ENCODE measurements at places on chromosomes 5 and 9.

GRCh38 chr9:115353681-115354080 is 235.7 kb upstream of the TNC start:
- DNase-seq: no peak

GRCh38 chr5:360257-361027 is 38.9 kb downstream of the AHRR start:
- DNase-seq: no peak

- DNase-seq: no peak
Measured at GRCh38 chr5:32503261-32503660, 58.7 kb upstream of the ZFR start.

- DNase-seq: no peak
Measured at GRCh38 chr5:134132372-134133187, 18.1 kb downstream of the TCF7 start.

GRCh38 chr9:134937164-134937555 is 19.4 kb upstream of the FCN1 start:
- no peak for DNase-seq

GRCh38 chr5:3843706-3844105 is 248.1 kb downstream of the IRX1 start:
- DNase-seq: no peak

GRCh38 chr9:118686959-118687358 is 682.3 kb downstream of the BRINP1 start:
- no peak for DNase-seq

DNA sequence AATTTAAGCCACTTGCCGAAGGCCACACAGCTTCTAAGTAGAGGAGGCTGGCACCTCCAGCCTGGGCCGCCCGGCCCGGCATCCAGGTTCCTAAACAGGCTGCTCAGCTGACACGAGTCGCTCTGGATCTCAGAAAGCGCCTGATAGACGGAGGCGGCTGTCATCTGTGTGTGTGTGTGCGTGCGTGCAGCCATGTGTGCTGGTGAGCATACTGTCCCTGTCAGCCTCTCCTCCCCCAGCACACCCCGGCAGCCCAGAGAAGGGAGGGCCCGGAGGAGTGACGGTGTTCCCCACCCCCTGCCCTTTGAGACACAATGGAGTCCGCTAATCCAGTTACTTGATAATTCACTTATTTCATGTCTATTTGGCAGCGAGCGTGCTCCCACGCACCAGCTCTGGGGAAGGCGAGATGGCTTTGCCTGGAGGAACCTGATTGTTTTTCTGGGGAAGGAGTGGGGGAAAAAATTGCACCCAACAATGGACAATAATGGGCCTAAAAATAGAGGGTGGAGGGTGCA is 20.0 kb downstream of the NTNG2 start:
- no peak for DNase-seq

DNA sequence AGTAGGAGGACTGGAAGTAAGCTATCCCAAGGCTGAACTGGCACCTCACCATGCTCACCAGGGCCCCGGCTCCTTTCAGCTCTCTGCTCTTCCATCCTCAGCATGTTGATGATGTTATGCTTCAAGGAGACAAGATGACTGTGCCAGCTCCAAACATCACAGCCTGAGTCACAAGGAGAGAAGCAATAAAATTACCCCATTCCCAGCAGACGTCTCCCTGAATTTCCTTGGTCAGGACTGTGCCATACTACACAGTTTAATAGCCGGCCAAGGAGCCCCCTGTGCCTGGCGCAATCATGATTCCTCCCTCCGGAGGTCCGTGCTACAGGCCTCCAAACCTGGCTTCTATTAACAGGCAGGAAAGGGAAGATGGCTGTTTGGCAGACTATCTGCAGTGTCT is 51.2 kb upstream of the ROR2 start:
- DNase-seq: no peak

DNA sequence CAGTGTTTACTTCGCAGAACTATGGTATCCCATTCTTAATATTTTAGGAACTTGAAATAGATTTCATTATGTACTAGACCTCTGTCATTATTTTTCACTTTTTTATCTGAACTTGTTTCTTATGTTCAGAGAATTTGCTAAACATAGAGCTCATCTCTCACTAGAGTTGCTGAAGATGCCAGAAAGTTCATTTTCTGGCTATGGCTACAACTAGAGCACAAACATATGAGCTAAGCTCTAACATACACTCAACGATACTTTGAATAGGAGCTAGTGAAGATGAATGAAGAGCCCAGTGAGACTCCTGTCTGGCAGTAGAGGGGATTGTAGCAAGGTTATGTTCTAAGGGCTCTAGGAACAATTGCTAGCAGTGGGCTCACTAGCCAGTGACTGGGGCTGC is 582.2 kb downstream of the KIF4B start:
- DNase-seq: no peak

- no peak for DNase-seq
Measured at GRCh38 chr9:123727332-123727731, 202.6 kb downstream of the DENND1A start.

GRCh38 chr5:135436951-135437418 is 10.2 kb downstream of the DCANP1 start:
- no peak for DNase-seq

- no peak for DNase-seq
Measured at GRCh38 chr9:97437051-97437600, 25.2 kb downstream of the TDRD7 start.

- DNase-seq: no peak
Measured at GRCh38 chr9:36987409-36987808, 46.7 kb downstream of the PAX5 start.

DNA sequence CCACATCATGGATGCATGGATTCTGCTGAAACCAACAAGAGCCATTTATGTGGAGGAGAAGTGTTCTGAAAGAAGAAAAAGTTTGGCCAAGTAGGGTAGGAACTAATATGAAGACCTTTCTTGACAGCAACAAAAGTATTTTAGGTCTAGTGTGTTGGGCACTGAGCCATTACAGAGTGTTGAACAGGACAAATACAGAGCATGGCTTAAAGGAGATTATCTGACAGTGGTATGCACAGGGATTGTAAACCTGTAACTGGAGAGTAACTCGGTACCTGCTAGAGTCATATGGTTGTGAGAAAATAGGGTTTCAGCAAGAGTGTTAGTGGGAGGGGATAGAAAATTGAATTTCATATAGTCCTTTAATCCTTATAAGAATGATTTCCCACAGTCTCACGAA is 513.2 kb upstream of the WWC1 start:
- no peak for DNase-seq

DNA sequence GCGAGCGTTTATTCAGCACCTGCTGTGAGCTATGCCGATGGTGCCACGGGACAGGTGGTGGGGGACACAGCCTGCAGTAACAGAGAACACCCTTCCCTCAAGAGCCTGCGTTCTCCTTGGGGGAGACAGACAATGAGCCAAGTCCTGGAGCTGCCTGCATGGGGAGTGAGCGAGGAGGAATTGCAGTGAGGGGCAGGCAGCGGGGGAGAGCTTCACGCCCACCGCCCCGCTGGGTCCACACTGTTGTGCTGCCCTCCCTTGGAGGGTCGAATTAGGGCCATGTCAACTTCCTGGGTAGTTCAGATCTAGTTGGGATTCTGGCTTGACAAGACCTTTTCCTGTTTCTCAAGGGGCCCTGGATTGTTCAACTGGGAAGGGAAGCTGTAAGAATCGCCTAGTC is 55.5 kb upstream of the N4BP3 start:
- DNase-seq: no peak

DNA sequence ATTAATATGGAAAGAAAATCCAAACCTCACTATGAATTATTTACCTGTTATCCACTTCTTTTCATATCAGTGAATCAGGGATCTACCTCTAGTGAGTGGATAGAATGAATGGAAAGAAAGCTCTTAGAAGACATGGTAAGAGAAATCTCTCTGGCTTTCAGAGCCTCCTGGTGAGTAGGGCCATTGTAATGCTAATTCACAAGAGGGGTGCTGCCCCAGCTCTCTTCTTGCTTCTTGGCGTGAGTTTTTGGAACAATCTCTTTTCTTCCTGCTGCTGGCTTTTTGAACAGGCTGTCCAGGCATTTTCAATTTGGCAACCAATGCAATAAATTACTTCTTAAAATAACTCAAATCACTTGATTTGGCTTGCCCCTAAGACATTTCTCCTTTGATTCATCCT is 49.9 kb upstream of the KCNN2 start:
- DNase-seq: no peak
